ENCODE measurements at places on chromosomes 1 and 21. TPM values are rescaled to one million over a fixed set of nuclear protein-coding genes. Genes with fewer than 3 reads are reported as not detected.

Gene TMEM183A
- 124 TPM for total RNA-seq

Gene MIXL1
- 0.05 TPM for total RNA-seq

Gene DDAH1
- 46.6 TPM for total RNA-seq

DNA sequence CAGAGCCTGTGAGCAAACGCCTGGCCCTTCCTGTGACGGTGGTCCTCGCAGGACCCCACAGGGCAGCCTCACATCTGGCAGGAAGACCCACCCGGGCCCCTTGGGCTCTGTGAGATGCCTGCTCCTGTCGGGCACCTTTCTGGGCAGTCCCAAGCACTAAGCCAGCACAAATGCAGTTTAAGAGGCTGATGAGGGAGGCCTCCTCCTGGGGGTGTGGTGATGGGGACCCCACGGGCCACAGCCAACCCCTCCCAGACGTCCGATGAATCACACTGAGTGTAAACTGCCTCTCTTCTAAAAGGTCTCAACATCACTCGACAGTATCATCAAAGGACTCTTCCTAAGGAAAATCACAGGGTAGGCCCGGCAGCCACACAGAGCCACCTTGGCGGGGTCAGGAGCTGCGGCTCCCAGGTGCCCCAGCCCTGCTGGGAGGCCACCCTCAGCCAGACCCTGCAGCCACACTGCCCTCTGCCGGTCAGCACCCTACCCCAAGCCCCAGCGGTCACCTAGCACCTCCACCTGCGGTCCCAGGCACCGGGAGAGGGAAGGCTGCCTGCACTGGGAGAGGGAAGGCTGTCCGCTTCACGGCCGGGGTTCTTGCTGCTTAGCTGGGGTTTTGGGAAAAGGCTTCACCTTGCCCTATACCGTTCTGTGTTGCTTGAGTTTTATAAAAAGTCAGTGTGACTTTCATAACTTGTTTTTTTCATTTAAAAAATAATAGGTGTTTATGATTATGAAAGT lies 3.9 kb upstream of the PRKCZ start:
- peak; percentile 68 for DNase-seq

GRCh38 chr1:234911787-234912186 lies 216.8 kb downstream of the TOMM20 start:
- DNase-seq, result peak; percentile 89
